ENCODE measurements at places on chromosomes 1 and 21. TPM values are rescaled to one million over a fixed set of nuclear protein-coding genes. Genes with fewer than 3 reads are reported as not detected.

Gene MAP10
- total RNA-seq = 8.9 TPM

Gene DNAI4
- 15.3 TPM for total RNA-seq

Gene NID1
- total RNA-seq = 5.8 TPM

Gene TMOD4
- not detected for total RNA-seq

Gene CDK18
- total RNA-seq = 0.80 TPM

Gene RCC1
- 81.5 TPM for total RNA-seq

Gene CRYAA
- total RNA-seq = not detected

Gene GPR52
- not detected for total RNA-seq

Gene ZMYND12
- not detected for total RNA-seq

Gene PLA2G2D
- total RNA-seq = not detected

Gene APCS
- not detected for total RNA-seq

Gene GPATCH2
- total RNA-seq = 12.3 TPM

Gene TP73
- total RNA-seq = 0.89 TPM

Gene CNKSR1
- 1.3 TPM for total RNA-seq

Gene DISC1
- 3.4 TPM for total RNA-seq

Gene CPLANE2
- 21.4 TPM for total RNA-seq

Gene ACTA1
- not detected for total RNA-seq

Gene SLC22A15
- total RNA-seq = 7.0 TPM

Gene TM2D1
- 34.3 TPM for total RNA-seq

All from Daoy (cell line).